ENCODE measurements at places on chromosomes 12 and 14. TPM values are rescaled to one million over a fixed set of nuclear protein-coding genes. Genes with fewer than 3 reads are reported as not detected.
A peak's percentile ranks its signal among the peaks of the same experiment; 100 is the strongest.

KRT6B gene
- not detected for total RNA-seq

NPFF gene
- not detected for total RNA-seq

ACOT6 gene
- not detected for total RNA-seq

SART3 gene
- total RNA-seq: 79.0 TPM

SUPT16H gene
- 195 TPM for total RNA-seq

POU6F1 gene
- 1.6 TPM for total RNA-seq

DPPA3 gene
- 0.25 TPM for total RNA-seq

LGR5 gene
- 0.71 TPM for total RNA-seq

DNA sequence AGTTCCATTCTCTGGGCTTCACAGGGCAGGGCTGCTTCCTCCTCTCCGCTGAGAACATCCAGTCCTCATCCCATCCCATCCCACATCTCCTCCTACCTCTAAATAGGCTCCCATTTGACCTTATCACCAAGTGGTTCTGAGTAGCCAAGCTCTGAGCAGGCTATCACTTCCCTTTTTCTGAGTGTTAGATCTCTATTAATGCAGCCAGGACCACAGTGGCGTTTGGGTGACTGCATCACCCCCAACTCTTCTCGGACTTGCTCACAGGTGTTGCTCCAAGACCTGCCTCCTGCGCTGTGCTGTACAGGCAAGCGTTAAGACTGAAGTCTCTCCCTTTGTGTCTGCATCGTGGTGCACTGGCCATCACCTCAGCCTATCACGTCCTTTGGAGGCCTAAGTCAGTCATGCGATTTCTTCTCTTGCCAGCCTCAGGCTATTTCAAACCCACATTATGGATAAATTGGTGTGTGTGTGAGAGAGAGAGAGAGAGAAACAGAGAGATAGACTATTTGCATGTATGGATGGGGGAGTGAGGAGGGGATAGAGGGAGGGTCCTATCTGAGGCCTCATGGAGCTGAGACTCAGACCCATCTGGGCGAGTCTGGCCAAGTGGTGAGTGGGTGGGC, 12.4 kb upstream of the HHIPL1 start:
- H3K27ac ChIP-seq: no peak overlapping the region
- no peaks in the 10 kb centered on the region for H3K36me3 ChIP-seq
- H3K27me3 ChIP-seq: no peaks in the 10 kb centered on the region
- no peak for DNase-seq

DNA sequence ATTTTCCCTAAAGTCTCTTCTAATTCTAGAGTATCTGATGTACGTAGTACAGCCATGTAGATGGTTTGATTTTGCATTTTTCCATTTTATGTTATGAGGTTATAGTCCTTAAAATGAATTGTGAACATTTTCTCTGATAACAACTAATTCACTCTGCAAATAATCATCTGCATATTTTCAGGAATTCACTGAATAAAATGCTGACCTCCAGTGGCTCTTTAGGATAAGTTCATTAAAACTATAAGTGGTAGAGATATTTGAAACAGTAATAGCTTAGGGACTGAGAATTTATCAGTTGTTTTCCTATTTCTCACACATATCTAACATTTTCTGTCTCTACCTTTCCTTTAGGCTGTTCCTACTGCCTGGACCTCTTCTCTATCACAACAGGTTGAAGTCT, 4.4 kb downstream of the MSRB3 start:
- no peaks in the 10 kb centered on the region for H3K36me3 ChIP-seq
- no peak for DNase-seq
- no peak overlapping the region for H3K4me3 ChIP-seq
- no peaks in the 10 kb centered on the region for H3K4me1 ChIP-seq

DNA sequence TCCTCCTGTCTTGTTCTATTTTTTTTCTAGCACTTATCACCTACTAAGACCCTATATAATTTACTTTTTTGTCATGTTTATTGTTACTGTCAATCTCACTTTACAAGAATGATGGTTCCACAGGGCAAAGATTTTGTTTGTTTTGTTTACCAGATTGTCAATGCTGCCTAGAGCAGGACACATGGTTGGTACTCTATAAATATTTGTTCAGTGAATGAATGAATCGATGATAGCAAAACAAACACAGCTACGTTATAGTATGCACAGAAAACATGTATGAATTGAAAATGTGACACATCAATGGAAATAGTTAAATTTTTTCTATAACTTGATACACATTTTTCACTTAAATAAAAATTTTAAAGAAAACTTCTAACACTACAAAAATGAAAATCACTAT, 67.1 kb upstream of the KRR1 start:
- H3K36me3 ChIP-seq: no peaks in the 10 kb centered on the region
- no peak overlapping the region for H3K4me3 ChIP-seq
- no peaks in the 10 kb centered on the region for H3K27me3 ChIP-seq
- peaks cover 7% of the 10 kb centered on the region for H3K4me1 ChIP-seq

- peaks cover 5% of the 10 kb centered on the region for H3K27me3 ChIP-seq
- DNase-seq: peak; percentile 93
- H3K4me1 ChIP-seq: no peaks in the 10 kb centered on the region
- H3K4me3 ChIP-seq: no peak overlapping the region
These were observed 190.8 kb upstream of the PRMT8 start for GRCh38 chr12:3299929-3300832.

- DNase-seq: peak; percentile 74
- H3K4me3 ChIP-seq: no peak overlapping the region
- no peaks in the 10 kb centered on the region for H3K36me3 ChIP-seq
- H3K4me1 ChIP-seq: peaks cover 37% of the 10 kb centered on the region
- H3K27ac ChIP-seq: no peak overlapping the region
These were observed 210.0 kb downstream of the PPM1H start for GRCh38 chr12:62724947-62725451.

DNA sequence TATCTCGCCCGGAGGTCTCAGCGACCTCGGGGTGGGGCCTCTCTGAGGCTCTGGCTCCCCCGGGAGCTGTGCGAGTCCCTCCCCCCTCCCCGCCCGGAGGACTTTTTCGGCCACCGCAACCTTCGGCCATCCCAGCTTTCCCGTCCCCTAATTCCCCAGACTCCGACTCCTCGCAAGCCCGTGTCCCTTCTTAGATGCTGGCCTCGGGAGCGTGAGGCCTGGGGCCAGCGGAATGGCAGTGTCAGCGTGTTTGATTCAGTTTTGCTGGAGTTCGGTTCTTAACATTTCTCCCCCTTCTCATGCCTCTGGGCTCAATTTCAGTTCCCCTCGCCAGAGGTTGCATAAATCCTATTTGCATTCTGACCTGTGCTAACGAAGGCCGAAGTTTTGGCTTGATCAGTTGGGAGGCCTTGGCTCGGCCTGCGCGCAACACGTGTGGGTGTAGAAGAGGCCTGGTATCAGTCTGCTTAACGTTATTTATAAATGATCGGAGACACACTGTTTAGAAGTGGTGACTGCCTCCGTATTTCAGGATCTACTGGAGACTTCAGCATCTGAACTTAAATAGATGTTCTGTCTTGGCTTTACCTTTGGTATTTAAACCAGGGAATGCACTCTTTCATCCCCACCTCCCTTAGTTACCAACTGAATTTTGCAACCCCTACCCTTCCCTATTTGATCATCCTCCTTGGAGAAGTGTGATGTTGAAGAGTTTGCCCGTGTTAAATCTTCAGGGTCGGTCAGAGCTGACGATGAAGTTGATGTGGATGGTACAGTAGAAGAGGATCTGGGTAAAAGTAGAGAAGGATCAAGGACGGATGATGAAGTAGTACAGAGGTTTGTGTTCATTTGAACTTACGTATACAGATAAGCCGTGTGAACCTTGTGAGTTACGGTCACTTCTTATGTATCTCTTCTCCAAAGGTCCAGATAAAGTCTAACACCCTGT, 851 bp downstream of the HSP90B1 start:
- no peaks in the 10 kb centered on the region for H3K27me3 ChIP-seq
- peaks cover 16% of the 10 kb centered on the region for H3K36me3 ChIP-seq
- H3K4me1 ChIP-seq: peaks cover 27% of the 10 kb centered on the region
- peak; percentile 60 for DNase-seq
- H3K4me3 ChIP-seq: peak overlapping the region; percentile 59

GRCh38 chr12:27627123-27627852, 69.0 kb upstream of the REP15 start:
- DNase-seq: no peak
- no peaks in the 10 kb centered on the region for H3K4me1 ChIP-seq
- no peak overlapping the region for H3K4me3 ChIP-seq
- no peaks in the 10 kb centered on the region for H3K27me3 ChIP-seq
- no peak overlapping the region for H3K27ac ChIP-seq

DNA sequence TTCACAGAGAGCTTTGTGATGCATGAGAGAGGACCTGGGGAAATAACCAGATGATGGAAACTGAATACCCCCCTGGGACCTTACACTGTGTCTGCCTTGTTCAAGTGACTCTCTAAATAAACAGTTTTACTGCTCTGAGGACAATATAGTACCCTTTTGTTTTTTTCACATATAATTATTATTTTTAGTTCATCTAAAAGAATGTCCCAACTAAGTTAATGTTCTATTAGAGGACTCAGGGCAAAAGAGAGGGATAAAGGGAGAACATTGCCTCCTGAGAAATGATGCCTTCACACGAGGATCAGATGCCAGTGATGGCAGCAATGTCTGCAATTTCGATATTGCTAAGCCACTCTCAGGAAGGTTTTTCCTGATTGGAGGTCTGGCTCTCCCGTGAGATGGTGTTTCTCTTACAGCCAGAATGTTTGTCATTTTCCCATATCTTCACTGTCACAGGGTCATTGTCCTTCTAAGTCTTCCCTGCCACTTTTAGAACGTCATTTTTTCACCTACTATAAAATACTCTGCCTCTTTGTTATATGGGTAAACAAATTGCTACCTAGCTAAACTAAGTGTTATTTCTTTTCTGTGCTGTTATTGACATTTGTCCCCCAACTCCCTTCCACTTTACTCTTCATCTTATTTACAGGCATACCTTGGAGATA, 201.6 kb downstream of the RAD51B start:
- H3K4me3 ChIP-seq: no peak overlapping the region
- no peak for DNase-seq

- H3K27ac ChIP-seq: no peak overlapping the region
- H3K4me1 ChIP-seq: peaks cover 21% of the 10 kb centered on the region
- no peak for DNase-seq
- H3K36me3 ChIP-seq: no peaks in the 10 kb centered on the region
- no peak overlapping the region for H3K4me3 ChIP-seq
These were observed 3.6 kb upstream of the IGFBP6 start for GRCh38 chr12:53093777-53094393.

DNA sequence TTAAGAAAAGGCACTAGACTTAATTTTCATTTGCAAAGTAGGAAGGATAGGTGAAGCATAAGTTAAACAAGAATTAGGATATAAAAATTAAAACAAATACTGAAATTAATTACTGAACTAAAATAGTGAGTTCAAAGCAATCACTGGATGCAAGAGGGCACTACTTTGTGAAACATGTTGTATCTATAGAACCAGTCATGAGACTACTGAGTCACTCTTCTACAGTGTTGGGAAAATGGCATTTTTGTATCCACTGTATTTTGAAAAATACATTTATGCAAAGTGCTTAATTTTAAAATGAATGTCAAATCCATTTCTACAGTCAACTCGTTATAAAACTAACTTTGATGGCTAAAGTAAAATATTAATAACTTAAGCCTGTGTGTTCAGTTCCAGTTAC, 47.9 kb downstream of the SEL1L start:
- H3K4me1 ChIP-seq: no peaks in the 10 kb centered on the region
- DNase-seq: no peak
- peaks cover 25% of the 10 kb centered on the region for H3K36me3 ChIP-seq
- no peaks in the 10 kb centered on the region for H3K27me3 ChIP-seq
- no peak overlapping the region for H3K27ac ChIP-seq

GRCh38 chr14:101075801-101076413, 172.4 kb upstream of the RTL1 start:
- peaks cover 18% of the 10 kb centered on the region for H3K4me1 ChIP-seq
- H3K27ac ChIP-seq: no peak overlapping the region
- no peak for DNase-seq
- no peak overlapping the region for H3K4me3 ChIP-seq
- peaks cover 80% of the 10 kb centered on the region for H3K27me3 ChIP-seq
- H3K36me3 ChIP-seq: no peaks in the 10 kb centered on the region

GRCh38 chr12:90622431-90622830, 332.5 kb downstream of the CCER1 start:
- DNase-seq: no peak
- no peak overlapping the region for H3K27ac ChIP-seq
- H3K4me3 ChIP-seq: no peak overlapping the region
- no peaks in the 10 kb centered on the region for H3K27me3 ChIP-seq

- H3K4me3 ChIP-seq: no peak overlapping the region
- H3K36me3 ChIP-seq: no peaks in the 10 kb centered on the region
- H3K27me3 ChIP-seq: no peaks in the 10 kb centered on the region
- no peak for DNase-seq
- no peak overlapping the region for H3K27ac ChIP-seq
These were observed 27.3 kb downstream of the SLC25A47 start for GRCh38 chr14:100350276-100350926.

- DNase-seq: no peak
- no peaks in the 10 kb centered on the region for H3K36me3 ChIP-seq
- no peaks in the 10 kb centered on the region for H3K27me3 ChIP-seq
These were observed 338.5 kb downstream of the FSCB start for GRCh38 chr14:44168566-44168965.

GRCh38 chr12:10624605-10625004, 11.2 kb upstream of the MAGOHB start:
- H3K4me1 ChIP-seq: no peaks in the 10 kb centered on the region
- no peak overlapping the region for H3K4me3 ChIP-seq
- no peaks in the 10 kb centered on the region for H3K36me3 ChIP-seq
- H3K27me3 ChIP-seq: no peaks in the 10 kb centered on the region

GRCh38 chr12:11738450-11738849, 89.0 kb downstream of the ETV6 start:
- DNase-seq: no peak
- no peak overlapping the region for H3K27ac ChIP-seq
- H3K36me3 ChIP-seq: no peaks in the 10 kb centered on the region
- peaks cover 9% of the 10 kb centered on the region for H3K4me1 ChIP-seq
- H3K4me3 ChIP-seq: no peak overlapping the region
- no peaks in the 10 kb centered on the region for H3K27me3 ChIP-seq

DNA sequence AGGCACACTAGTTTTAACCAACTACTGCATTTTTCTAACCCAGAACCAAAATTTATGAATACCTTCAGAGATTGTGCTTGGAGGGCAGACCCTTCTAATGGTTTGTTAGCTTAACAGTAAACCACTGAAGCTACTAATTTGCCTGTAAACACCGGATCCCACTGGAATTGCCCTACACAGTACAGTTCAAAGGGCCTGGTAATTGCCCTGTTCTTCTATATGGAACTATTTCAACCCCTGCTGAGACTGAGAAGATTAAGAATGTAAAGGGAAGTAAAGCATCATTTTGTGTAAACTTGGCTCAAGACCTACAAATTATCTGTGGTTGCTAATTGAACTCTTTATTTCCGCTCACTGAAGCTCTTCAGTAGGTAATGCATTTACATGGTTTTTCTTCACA, 468.1 kb downstream of the NPAS3 start:
- H3K4me3 ChIP-seq: no peak overlapping the region
- peak; percentile 11 for DNase-seq
- no peaks in the 10 kb centered on the region for H3K27me3 ChIP-seq
- H3K36me3 ChIP-seq: peaks cover 9% of the 10 kb centered on the region

Data from neural progenitor cell (in vitro differentiated cells).